ENCODE measurements at places on chromosomes 7 and 10.

- DNase-seq = peak; percentile 47
These were observed 579 bp downstream of the RBM33 start for GRCh38 chr7:155644971-155645509.

DNA sequence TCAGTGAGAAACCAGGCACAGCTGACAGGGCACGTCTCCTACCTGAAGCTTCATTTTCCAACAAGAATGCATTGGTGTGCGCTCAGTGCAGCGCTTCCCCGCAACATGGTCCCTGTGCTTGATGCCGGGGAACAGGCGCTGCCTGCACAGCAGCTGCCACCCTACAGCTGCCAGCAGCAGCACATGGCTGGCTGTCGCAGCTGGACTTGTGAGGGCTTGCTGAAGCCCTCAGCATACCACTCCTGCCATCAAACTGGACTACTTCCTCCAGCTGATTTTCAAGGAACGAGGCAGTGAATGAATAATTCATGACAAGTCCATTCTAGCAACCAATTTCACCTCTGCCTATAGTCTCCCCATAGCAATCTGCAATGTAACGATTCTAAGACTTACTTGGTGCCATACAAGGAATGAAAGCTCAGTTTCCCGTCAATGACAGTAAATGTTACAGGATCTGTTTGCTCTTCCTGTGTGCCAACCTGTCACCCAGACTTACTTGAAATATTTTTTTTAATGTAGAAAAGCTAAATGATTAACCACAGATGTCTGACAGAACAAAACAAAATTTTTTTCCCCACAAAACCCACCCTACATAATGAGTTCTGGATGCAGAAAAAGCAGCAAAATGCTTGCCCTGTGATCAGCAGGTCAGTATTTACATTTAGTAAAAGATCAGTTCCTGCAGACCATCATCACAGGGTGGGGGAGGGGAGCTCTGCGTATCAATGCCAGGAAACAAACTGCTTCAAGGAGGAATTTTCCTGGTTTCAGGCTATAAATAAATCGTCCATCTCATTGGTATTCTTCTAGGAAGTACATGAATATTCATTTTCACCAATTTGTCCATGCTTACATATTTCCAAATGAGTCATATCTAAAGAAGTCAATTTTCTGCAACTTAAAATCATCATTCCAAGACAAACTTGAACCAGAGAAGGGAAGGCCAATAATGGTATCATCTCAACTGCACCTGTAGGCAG lies 140.6 kb downstream of the ALOX5 start:
- peak; percentile 22 for DNase-seq

DNA sequence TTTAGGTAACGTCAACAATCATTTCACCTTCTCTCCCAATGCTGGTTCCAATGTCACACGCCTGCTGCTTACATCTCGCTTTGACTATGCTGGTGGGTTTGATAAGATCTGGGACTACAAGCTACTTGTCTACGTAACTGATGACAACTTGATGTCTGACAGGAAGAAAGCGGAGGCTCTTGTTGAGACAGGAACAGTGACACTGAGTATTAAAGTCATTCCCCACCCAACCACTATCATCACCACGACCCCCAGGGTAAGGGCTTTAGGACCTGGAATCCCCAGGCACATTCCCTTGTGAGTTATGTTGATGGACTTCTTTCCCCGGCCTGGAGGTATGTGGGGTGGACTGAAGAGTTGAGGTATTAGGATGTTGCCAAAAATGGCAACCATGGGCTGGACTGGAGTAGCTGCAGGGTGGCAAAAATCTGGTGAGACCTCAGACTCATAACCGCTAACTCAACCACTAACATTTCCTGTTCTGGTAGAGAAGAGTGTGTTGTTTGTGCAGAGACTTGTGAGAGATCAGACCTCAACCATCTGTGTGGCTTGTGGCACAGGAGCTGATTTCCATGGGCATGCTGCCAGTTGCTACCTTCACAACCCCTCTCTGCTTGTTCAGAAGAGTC lies 59.2 kb downstream of the CDHR3 start:
- no peak for DNase-seq

GRCh38 chr7:129045682-129046081 lies 9.2 kb downstream of the TNPO3 start:
- DNase-seq = no peak

DNA sequence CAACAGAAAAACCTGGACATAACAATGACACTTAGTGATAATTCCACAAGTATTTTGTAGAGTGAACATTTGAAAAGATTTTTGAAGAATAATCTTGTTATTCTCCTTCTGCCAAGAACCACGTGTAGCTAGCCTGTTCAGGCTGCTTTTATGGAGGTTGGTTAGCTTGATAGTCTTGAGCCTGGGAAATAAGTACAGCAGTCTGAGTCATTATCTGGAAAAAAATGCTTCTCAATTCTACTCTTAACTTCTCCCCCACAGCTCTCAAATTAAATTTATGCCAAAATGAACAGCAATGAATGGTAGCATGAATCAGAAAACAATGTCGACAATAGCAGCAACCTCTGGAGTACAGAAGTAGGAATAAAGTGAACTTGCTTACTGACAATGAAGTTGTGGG lies 63.2 kb downstream of the GPR37 start:
- DNase-seq = no peak

- DNase-seq = no peak
These were observed 361.0 kb upstream of the CDC14C start for GRCh38 chr7:48563334-48563733.

DNA sequence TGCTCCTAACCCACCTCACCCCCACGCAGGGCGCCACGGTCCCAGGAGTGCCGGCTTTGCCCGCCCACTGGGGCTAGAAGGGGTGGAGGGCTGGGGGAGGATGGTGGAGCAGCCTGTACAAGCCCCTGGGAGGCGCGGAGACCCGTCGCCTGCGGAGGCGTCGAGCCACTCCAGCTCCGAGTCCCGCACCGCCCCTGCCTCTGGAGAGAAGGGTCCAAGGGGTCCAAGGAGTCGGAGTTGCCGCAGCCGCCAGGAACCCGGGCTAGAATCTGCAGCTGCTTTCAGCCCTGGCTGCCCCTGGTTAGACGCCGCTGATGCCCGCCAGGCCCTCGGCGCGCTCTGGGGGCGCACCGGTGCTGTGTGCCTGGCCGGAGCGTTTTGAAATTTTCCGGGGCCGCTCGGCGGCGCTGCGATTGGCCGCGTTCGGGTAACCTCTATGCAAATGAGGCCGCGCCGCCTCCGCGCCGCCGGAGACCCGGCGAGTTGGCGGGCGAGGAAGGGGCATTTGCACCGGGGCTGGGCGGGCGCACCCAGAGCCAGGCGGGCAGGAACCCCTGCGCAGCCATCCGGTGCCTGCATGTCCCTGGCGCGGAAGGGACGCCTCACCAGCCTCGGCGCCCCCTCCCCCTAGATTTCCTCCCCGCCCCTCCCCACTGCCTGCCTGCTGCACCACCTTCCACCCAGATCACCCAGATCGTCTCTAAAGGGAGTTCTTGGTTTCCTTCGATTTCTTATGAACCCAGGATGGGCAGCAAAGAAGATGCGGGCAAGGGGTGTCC lies at the start of gene HMX2:
HMX2 (plus strand) TSS at position 502 of the 779 bp plus-strand sequence; CDS start at position 745, 243 bp downstream.
- DNase-seq = no peak

GRCh38 chr10:78663721-78664120 lies 405.0 kb upstream of the ZMIZ1 start:
- no peak for DNase-seq

- no peak for DNase-seq
These were observed 46.8 kb downstream of the KCNH2 start for GRCh38 chr7:150931199-150931869.

- no peak for DNase-seq
These were observed 185.8 kb upstream of the PRSS1 start for GRCh38 chr7:142563470-142563869.

DNA sequence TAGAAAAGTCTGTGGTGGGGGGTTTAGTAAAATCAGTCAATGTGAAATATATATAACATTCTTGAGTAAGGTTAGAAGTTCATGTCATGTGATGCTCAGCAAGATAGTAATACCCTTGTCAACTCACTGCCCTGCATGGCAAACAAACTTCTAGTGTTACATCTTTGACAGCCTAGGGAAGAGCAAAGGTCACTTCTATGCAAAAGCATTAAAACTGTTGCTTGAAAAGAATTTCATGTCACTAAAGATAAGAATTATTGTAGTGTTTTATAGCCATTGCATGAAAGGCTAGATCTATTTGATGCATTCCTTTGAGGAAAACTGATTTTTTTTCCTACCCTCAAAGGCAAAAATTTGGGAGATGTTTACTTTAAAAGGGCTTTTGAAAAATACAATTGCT lies 176.0 kb downstream of the SKAP2 start:
- no peak for DNase-seq

GRCh38 chr7:102097601-102098161 lies 189.0 kb upstream of the SH2B2 start:
- DNase-seq = no peak

DNA sequence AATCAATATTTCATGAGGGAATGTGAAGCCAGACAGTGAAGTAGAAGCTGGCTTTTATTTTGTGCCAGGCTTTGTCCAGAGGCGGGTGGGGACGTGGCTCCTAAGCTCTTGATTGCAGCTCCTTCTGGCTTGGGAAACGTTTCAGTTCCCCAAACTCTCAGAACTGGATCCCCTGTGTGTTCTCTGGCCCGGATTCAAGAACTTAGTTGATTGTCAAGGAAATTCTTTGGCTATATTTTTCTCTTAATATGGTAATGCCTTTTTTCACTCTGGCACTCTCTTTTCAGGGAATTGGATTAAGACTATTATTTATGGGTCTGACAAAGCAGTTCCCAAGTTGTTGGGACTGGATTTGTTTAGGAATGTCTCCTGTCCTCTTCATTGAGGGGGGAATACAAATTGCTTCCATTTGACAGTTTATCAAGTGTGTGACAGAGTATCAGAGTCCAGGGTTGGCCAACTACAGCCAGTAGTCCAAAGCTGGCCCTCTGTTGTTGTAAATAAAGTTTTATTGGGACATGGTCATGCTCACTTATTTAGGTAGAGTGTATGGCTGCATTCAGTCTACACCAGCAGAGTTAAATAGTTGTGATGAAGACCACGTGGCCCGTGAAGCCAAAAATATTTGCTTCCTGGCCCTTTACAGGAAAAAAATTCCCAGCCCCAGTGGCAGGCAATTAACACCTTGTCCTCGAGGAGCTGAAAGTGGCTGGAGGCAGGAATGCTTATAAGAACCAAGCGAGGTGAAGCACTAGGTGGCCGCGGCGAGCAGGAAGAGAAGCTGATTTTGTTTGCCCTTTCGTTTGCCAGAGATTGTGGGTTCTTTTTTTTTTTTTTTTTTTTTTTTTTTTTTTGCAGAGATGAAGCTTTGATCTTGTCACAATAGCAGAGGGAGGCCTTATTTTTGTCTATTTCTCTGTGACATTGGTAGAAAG lies 34.3 kb downstream of the HTRA1 start:
- DNase-seq = peak; percentile 86

GRCh38 chr7:79822620-79823240 lies 311.9 kb upstream of the GNAI1 start:
- no peak for DNase-seq

GRCh38 chr10:132518572-132519381 lies 18.8 kb upstream of the INPP5A start:
- DNase-seq = no peak

- peak; percentile 78 for DNase-seq
These were observed 100.0 kb downstream of the INPP5A start for GRCh38 chr10:132637477-132638129.

DNA sequence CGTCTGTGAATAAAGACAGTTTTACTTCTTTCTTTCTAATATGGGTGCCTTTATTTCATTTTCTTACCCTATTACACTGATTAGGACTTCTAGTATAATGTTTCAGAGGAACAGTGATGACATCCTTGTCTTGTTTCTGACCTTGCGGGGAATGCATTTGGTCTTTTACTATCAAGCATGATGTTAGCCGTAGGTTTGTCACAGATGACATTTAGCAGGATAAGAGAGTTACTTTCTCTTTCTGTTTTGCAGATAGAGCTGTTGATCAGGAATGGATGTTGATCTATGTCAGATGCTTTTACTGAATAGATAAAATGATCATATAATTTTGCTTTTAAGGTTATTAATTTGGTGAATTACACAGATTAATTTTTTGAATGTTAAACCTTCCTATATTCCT lies 6.6 kb upstream of the IGFBP3 start:
- DNase-seq = no peak

GRCh38 chr10:73163096-73163495 lies 4.7 kb downstream of the ECD start:
- no peak for DNase-seq

DNA sequence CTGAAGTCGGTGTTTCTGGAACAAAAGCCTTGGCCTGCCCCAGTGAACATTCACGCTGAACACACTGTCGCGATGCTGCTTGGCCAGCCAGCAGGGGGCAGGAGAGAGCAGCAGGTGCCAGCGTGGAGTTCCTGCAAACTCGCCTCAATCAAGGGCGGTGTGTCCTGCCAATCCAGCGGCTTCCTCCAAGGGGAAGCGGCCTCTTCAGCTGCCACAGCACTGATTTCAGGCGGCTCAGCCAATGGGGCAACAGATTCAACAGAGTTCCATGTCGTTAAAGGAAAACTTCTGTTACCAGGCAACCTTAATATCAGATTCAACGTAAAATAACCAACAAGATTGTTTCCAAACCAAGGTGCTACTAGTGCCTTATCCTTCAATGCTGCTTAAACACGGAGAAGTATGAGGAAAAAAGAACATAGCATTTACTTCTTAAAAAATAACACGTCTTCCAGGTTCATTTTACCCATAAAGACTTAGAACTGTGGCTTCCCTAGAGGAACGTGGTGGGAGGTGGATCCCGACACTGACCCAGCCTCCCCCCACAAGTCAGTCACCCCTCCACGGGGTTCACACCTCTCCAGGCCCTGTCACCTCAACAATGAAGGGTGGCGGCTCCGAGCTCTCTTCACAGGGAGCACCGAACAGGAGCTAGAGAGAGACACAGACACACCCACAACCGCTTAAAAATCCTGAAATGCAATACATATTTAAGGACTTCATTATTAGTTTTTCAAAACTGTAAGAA lies 178.2 kb downstream of the DIP2C start:
- peak; percentile 97 for DNase-seq

DNA sequence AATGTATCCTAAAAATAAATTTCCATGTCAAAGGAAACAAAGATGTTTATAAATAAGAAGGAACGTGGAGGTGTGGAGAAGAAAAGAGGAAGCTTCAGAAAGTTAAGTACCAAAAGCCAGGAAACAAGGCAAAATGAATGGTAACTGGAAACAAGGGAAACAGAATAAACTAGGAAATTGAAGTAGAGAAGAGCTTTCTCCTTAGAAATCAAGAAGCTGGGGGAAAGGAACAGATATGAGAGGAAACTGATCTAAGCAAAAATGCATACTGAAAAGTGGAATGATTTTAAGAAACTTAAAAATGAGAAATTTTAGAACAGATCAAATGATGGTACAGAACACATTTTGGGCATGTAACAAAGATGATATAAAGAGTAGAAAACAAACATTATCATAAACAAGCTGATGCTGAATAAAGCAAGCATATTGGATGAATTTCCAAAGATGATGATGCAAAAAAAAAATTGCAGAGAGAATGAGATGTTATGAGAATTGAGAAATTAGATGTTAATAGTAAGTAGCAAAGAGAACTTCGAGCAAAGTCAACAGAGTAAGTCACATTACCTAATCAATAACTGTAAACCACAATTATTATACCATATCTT lies 1.9 kb downstream of the BRAF start:
- no peak for DNase-seq

All from cardiac fibroblast (primary cell).